Left colon (tissue), 2 donors: ENCODE measurements at places on chromosomes 5 and 9. TPM values are rescaled to one million over a fixed set of nuclear protein-coding genes. Genes with fewer than 3 reads are reported as not detected.

The PDGFRB gene
- total RNA-seq, result 14.2 TPM

DNA sequence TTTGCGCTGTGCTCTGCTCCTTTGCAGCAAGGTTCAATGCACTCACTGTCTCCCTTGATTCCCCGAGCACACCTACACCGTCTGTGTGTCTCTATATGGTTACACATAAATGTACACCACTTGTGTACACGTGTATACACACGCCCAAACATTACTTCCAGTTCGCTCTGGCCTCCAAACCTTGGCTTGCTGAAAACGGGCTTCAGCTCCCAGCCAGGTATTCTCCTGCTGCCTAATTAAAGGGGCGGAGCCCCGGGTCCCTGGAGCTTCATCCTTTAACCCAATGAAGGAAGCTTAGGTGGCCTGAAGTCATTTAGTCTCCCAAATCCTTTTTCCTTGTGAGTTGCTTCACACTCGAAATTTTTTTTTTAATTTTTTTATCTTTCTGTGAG is 4.6 kb downstream of the ISL1 start:
- no peak for DNase-seq

DNA sequence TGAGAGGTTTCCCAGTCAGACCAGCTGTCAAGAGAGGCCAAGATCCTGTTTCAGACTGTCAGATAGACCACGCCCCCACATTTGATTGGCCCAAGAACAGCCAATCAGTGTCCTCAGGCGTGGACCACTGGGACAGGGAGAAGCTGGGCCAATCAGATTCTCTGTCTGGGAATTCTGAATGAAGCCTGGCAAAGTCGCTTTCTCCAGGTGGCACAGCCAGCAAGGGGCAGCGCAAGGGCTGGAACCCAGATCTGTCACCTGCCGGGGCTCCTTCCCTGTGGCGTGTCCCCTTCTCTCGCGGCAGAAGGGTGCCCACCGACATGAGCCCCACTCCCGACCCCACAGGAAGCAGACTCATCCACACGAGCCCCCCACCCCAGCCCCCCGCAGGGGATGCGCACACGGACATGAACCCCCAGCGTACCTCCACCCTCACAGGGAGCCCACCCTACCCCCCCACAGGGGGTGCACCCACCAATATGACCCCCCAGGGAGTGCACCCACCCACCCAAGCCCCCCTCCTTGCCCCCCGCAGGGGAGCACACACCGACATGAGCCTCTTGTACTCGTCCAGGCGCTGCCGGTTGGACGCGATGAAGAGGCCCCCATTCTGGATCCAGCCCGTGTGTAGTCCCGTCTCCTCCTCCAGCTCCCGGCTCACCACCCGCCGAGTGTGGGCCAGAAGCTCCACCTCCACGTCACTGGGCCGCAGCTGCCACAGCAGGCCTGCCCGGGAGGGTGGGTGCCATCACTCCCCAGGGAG is 6.1 kb downstream of the SARDH start:
- DNase-seq, result no peak

The TRAF1 gene
- 2.2 TPM for total RNA-seq
